ENCODE measurements at places on chromosomes 2 and 18. TPM values are rescaled to one million over a fixed set of nuclear protein-coding genes. Genes with fewer than 3 reads are reported as not detected.

GPC1 gene
- total RNA-seq = 0.94 TPM

GALNT14 gene
- total RNA-seq = not detected

HOXD12 gene
- total RNA-seq = not detected

RPRD1A gene
- 24.4 TPM for total RNA-seq

ZSWIM2 gene
- not detected for total RNA-seq

STPG4 gene
- total RNA-seq = 0.65 TPM

FBXO15 gene
- 0.50 TPM for total RNA-seq

APCDD1 gene
- total RNA-seq = 0.13 TPM

MAP4K3 gene
- total RNA-seq = 17.3 TPM

RETREG2 gene
- total RNA-seq = 79.0 TPM

RIT2 gene
- total RNA-seq = not detected

SCN2A gene
- not detected for total RNA-seq

CSRNP3 gene
- total RNA-seq = not detected

NGEF gene
- total RNA-seq = not detected

SOWAHC gene
- 0.23 TPM for total RNA-seq

OBSL1 gene
- total RNA-seq = 8.8 TPM

OSR1 gene
- not detected for total RNA-seq

INO80D gene
- total RNA-seq = 59.6 TPM

- peak; percentile 66 for DNase-seq
These were observed at the start of gene SP5 for GRCh38 chr2:170715062-170715931. TSS of gene SP5 (plus strand) at chr2:170715337. CDS start at chr2:170715513, 176 bp downstream.

DNA sequence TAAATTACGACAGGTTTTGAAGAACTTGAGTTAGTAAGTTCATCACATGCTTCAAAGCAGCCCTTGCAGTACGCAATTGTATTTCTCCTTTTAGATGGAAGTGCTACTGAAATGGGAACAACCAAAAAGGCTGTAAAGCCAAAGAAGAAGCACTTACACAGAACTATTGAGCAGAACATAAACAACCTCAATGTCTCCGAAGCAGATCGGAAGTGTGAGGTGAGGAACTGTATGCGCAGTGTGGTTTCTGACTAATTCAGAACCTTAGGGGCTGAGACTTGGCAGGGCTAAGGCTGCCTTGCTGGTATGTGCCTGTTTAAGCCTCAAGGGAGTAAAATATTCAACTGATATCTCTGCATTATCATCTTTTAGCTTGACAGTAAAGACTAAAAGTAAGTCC lies 8.4 kb downstream of the NCAPH start:
- DNase-seq = no peak

DNA sequence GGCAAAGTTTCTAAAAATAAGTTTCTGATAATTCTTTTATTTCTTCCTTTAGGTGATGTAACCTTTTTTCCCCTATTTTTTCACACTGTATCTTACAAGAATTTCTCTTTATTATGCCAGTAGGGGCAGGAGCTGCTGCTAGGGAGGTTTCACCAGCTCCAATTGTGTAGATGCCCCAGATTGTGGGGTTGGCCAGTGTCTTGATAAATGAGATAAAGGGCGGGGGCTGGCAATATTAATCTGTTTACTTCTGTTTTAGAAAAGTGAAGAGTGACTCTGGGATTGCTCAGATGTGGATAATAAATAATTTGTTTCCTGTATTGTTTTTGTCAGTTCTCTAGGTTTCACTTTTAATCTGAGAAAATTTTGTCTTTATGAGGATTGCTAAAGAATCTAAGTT lies 190.4 kb downstream of the MC4R start:
- no peak for DNase-seq

- DNase-seq = no peak
These were observed 437.0 kb downstream of the PTPRM start for GRCh38 chr18:8003878-8004675.

DNA sequence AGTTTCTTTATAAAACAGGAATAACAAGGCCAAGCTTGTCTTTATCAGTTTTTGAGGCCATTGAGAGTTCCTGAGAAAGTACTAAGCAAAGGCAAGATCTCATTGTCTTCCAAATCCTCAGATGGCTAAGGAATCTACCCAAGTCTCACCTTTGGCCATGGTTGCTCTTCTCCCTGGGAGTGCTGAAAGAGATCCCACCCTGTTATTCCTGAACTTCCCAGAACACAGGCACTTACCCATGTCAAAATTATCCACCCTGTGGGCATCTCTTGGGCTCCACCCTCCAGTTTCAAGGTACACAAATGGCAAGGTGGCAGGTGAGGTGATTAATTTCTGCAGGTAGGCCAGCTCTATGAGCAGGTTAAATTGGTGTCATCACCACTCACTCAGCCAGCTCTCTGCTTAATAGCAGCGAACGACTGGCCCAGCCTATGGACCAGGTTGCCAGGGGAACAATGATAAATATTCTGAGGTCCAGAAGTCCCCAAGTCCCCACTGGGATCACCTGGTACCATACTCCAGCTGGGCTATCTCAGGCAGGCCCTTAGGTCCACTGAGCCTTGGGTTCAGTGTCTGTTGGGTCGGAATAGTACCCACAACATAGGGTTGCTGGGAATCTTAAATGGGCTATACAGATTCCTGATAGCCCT lies 2.3 kb upstream of the SPRED2 start:
- DNase-seq = no peak

GRCh38 chr2:105325389-105325963 lies 4.1 kb downstream of the TGFBRAP1 start:
- no peak for DNase-seq

DNA sequence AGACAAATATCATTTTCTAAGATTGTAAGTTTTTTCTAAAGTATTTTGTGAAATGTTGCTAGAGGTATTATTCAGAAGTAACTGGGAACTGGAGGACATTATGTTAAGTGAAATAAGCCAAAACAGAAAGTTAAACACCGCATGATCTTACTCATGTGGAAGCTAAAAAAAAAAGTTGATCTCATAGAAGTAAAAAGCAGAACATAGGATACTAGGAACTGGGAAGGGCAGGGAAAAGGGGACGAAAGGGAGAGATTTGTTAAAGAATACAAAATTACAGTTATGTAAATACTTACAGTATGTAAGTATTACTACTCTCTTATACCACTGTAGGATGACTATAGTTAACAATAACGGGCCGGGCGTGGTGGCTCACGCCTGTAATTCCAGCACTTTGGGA lies 46.7 kb upstream of the CDKL4 start:
- no peak for DNase-seq

DNA sequence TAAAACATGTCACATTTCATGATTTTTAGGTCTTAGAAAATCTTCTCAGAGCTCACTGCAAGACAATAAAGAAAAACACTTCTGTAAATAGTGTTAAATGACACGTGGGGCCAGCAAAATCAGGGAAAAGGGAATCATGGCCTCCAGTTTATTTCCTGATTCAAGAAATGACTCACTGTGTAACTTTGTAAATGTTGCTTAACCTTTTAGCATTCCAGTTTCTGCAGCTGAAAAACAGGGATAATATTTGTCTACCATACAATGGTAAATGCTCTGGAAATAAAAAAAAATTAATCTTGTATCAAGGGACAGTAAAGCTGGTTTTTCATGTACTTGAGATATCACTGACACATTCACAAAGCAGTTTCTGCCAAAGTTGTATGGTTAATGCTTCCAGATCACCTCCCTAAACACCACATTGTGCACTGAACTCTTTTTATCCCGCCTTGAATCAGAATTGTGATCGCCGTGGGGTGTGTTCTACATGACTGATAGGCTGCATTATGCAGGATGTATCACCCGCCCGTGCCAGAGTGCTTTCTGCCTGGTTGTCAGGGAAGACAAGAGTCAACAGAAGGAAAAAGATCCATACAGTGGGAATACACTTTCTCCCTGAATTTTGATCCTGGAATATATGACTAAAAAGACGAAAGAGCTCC lies 238.8 kb downstream of the IKZF2 start:
- no peak for DNase-seq

DNA sequence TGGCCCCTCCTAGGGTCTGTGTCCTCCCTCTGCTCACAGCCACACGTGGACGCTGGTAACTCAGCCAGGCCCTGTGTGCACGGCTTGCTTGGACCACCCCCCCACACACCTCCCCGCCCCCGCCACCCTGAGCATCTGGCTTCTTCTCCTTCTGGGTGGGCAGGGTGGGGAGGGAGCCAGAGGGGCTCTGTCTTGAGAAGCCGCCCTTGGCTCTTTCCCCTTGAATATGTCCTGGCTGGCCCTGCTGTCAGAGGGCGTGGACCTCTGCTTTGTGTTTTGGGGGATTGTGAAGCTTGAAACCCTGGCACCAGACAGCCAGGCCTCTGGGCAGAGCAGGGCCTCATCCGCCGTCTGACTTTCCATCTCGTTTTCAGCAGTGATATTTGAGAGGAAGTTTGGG lies 72.1 kb downstream of the GLI2 start:
- no peak for DNase-seq

DNA sequence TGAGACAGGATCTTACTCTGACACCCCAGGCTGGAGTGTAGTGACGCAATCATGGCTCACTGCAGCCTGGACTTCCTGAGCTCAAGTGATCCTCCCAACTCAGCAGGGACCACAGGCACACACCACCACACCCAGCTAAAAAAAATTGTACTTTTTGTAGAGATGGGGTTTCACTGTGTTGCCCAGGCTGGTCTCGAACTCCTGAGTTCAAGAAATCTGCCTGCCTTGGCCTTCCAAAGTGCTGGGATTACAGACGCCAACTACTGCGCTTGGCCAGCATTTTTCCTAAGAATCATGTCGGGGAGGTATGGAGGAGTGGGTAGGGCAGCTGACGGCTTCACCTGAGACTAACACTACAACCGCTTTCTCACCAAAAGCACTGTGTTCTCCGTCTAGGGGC lies 50.4 kb downstream of the CYP26B1 start:
- DNase-seq = no peak

- DNase-seq = no peak
These were observed 36.6 kb downstream of the POMC start for GRCh38 chr2:25131567-25132298.

DNA sequence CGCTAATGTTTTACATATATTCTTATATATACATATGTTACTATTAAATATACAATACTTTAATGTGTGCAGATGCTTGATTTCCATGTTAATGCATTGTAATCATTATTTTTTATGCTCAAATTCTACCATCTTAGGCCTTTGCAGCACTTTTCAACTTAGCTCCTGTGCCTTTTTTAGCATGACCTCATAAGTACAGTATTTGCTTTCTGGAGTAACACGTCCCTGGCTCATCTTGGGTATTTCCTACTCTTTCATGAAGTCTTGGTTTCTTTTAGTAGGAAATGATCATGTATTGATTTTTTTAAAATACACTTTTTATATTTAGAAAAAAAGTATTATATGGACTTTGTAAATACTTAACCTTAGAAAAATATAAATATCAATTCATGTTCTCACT lies 36.5 kb downstream of the CAB39 start:
- no peak for DNase-seq

- DNase-seq = no peak
These were observed 54.5 kb downstream of the MEIS1 start for GRCh38 chr2:66489436-66489835.

GRCh38 chr2:99689145-99689742 lies 199.4 kb upstream of the REV1 start:
- no peak for DNase-seq

DNA sequence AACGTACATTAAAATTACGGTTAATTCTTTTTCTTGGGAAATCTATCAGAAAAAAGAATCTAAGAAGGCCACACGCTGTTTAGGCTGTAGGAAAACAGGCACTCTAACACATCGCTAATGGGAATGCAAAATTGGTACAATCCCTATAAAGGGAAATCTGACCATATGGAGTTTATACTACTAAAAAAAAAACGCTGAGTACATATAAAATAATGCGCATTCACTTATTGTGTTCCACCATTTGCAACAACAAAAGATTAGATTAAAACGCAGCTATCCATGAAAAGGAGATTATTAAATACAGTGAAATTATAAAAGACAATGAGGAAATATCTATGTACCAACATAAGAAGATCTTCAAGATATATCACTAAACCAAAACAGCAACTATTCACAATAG lies 62.8 kb downstream of the SMC6 start:
- no peak for DNase-seq

GRCh38 chr2:172052000-172052983 lies 33.0 kb upstream of the DLX1 start:
- DNase-seq = no peak

DNA sequence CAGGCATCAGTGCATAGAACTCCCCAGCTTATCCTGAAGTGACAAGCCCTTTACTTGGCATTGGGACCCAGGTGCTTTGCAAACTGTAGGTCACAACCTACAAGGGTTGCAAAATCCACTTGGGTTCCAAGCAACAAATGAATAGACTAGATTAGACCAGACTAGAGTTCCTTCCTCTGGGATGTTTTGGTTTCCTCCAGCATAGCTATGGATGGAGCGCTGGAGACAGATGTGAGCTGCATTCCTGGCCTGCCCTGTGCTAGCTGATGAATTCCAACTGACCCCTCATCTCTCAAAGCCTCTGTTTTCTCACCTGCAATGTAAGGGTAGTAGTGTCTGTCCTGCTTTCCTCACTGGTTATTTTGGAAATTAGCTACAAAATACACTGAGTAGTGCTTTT lies 86.2 kb downstream of the NPAS2 start:
- no peak for DNase-seq

- no peak for DNase-seq
These were observed 31.8 kb upstream of the GREB1L start for GRCh38 chr18:21210278-21210677.

DNA sequence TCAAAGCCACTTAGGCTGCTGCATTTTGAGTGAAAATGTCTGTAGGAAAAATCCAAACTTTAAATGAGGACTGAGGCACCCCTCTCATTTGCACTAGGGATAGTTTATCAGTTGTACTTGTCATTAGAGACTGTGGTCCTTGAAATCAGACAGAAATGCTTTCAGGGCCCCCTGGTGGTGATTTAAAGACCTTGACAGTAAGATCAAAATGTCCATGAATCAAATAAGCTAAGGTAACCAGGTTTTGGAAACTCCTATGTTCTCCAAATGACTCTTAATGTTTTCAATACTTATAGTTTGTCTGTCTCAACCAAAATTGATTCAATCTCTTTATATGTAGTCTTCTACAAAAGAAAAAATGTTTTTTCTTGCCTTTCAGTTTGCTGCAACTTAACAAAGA lies 28.8 kb upstream of the DDX18 start:
- peak; percentile 69 for DNase-seq

- DNase-seq = no peak
These were observed 61.4 kb downstream of the SP3 start for GRCh38 chr2:173903601-173904394.

DNA sequence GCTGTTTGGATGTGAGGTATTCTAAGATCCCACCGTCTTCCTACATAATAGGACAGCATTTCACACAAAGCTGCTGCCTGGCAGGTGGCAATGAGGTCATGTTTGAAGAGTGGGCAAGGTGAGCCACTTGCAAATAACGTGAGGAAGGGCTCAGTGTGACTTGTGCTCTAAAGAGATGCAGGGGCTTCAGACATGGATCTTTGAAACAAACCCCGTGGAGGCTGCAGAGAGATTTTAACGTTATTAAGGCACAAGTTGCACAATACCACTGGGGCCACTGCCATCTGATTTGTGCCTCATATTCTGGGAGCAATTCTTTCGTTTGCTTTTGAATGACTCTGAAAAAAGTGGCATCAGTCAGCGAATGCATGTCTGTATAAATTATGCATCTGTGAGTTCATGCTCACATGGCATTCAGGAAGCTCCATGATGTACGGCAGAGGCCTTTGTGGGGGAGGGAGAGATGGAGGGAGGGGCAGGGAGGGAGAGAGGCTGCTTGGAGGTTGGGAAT lies 362.0 kb downstream of the SOX11 start:
- no peak for DNase-seq

Measured in natural killer cell (primary cell).